GM10248 (cell line): ENCODE measurements at places on chromosomes 5 and 9.

DNA sequence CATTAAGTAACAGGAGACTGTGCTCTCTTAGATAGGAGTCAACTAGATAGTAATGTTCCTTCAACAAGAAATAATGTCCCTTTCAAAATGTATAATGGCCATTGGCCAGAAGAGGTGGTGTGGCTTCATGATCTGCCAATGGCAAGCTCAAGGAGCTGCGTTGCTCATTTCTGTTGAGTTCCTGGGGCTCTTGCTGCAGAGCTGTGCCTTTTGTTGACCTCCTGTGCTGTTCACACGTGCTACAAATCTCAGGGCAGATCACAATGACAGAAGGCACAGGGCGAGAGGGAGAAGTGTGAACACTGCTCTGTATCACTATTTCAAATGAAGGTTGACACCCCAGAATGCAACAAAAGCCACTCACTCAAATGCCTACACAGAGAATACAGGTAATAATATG is 16.0 kb upstream of the TBC1D2 start:
- DNase-seq = no peak

- no peak for DNase-seq
Observed at GRCh38 chr9:72390907-72391306, 25.9 kb upstream of the ZFAND5 start.

- DNase-seq = no peak
Observed at GRCh38 chr5:89204756-89205155, 321.8 kb upstream of the MEF2C start.

DNA sequence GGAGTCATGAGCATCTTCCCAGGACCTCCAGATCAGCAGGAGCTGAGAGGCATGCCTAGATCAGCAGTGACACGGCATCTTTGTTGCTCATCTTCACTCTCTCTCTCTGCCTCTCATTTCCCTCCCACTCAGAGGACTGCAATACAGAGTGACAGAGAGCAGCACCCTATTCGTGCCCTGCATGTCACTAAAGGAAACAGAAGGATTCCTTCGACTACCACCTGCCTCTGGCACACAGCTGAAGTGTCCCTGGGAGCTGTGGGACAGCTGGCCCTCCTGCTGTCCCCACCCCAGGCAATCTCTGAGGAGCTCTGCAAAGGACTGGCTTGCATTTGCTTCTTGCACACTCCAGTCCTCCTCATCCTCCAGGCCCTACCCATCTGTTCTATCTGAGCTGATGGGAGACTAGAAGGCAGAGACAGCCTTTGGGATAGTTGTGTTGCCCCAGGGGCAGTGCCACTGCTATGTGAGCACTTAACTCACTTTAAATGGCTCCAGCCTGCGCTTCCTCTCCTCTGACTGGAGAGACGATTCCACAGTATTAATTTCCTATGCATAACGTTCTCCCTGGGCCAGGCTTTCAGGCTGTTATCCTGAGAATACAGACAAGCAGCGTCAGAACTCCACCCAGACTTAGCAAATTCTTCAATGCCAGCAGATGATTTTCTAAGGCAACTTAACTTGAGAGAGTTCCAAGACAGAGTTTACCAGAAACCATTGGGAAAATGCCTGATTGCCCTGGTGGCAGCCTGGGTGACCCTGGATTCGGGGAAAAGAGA is 167.6 kb upstream of the MAP1B start:
- DNase-seq = no peak

GRCh38 chr5:85865296-85865695 is 752.4 kb upstream of the COX7C start:
- no peak for DNase-seq

GRCh38 chr5:149372076-149372795 is 6.9 kb downstream of the IL17B start:
- DNase-seq = no peak

DNA sequence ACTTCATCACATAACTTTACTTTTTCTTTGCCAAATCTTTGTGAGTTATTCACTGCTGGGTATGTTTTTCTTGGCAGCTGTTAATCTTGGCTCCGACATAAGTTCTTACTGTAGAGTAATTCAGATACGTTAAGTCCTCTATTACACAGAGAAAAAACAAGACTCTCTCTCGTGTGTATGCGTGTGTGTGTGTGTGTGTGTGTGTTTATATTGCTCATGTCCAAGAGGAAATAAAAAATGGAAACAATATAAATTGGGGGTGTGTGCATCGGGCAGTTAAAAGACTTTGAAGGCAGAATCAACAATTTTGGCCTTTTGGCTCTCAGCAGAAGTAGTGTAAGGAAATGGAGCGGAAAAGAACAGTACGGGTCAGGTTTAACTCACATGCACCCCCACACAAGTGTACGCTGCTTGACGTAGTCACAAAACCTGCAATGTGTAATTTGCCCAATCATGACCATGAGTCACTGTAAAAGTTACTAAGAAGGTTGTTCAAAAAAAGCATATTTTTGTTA is 67.2 kb upstream of the IFNE start:
- DNase-seq = no peak

- no peak for DNase-seq
Observed at GRCh38 chr5:36237751-36238150, 4.0 kb downstream of the NADK2 start.

DNA sequence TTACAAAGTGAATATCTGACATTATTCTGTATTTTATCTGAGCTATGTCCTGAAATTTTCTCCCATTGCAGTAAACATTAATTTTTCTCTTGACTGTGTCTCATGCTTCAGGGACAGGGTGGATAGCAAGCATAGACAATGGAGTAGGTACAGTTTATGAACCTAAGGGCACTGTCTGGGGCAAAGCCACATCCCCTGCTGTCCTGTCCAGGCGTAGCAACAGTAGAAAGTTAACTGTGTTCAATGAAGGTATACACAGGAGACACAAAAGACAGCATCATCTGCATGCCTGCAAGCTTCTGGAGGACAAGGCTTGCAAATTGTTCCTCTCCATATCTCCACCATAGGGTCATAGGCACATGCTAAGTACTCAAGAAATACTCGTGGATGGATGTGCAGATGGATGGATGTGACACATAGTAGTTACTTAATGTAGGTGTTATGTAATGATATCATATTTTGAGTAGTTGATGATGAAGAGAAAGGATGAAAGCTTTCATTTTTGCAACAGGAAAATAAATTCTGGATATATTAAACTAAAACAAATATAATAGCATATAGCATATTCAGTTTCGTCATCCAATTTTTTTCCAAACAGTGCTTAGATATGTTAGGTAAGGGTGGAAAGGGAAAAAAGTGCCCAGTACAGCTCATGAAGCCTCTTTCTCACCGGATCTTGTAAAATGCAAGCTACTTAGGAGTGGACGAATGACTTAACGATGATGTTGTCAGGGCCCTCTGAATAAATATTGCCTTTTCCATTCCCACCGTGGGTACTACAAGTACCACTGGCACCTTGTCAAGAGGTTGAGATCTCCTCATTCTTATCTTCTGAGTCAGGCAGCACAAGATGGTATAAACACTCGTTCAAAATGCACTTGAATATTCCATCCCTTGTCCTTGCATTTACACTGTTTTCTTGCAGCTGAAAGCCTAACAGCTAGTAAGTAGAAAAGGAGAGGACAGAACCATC is 19.9 kb upstream of the ZSWIM6 start:
- no peak for DNase-seq

DNA sequence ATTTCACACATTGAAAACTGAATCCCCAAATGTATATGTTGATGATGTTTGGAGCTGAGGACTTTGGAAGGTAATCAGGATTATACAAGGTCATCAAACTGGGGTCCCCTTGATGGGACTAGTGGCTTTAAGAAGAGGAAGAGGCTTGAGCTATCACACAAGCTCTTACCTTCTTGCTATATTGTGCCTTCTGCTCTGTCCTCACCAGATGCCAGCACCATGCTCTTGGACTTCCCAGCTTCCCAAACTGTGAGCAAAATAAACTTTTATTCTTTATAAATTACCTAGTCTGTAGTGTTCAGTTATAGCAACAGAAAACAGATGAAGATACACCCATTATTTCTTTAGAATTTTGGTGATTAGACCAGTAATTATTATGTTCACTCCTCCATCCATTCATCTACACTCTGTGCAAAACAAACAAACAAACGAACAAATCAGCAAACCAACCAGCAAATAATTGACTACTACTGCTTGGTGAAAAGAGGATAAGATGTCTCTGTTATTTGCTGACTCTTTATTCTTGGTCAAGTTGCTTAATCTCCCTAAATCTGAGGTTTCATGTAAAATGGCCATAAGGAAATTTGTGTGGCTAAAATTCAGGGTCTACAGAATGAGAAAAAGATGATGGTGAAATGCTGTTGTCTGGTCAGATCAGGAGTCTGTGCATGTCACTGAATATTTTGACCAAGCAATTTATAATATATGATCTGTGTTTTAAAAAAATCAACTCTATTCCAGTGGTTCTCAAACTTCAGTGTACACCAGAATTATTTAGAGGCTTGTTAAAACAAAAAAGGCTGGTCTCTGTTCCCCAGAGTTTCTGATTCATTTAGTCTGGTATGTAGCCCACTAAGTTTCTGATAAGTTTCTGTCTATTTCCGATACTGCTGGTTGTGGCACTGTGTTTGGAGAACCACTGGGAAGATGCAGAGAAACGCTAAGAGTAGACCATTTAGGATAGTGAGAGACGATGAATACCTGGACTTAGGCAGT is 854.1 kb downstream of the MAT2B start:
- no peak for DNase-seq

GRCh38 chr5:169095976-169096375 is 205.0 kb downstream of the SLIT3 start:
- DNase-seq = no peak

DNA sequence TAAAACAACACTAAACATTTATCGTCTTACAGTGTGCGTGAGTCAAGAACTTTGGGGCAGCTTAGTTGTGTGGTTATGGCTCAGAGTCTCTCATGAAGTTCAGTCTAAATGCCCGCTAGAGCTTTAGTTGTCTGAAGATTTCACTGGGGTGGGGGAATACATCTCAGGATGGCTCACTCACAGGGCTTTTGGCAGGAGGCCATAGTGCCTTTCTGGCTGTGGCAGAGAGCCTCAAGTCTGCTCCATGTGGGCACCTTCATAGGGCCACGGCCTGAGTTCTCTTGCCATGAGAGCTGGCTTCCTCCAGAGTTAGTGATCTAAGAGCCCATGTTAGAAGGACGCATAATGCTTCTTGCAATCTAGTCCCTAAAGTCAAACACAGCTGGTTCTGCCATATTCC is 258.8 kb upstream of the NUDT12 start:
- no peak for DNase-seq

DNA sequence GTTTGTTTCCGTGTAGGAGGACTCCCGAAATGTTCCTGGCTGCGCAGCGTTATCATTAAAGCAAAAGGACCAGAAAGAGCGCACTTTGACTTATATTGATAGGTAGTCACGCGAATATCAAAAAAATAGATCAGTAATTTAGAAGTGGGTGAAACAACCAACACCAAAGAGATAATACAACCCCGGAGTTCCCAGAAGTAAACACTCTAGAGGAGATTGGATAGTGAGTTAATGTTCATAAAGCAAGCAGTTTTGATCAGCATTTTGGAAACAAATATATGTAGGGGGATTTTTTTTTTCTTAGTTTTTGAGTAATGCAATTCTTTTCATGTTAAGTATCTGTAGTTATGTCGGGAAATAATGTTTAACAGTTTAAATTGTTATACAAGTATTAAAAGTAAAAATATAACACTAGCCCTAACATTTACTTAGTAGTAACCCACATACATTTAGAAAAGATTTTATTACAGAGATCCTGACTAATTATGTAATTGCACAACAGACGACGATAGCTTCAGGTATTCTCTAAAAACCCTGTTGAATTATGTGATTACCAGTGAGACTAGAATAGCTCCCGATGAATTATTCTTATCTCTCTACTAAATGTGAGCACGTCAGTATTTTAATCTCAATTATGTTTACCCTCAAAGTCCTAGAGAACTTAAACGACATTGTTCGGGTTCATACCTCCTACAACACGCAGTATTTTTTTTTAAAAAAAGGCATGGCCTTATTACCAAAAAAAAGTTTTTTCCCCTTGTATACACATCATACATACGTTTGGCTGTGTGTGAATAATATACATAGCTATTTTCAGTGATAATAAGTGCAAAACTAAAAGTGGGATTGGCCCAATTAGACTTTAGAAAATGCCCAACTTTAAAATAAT is 9.4 kb upstream of the NFIB start:
- DNase-seq = no peak

DNA sequence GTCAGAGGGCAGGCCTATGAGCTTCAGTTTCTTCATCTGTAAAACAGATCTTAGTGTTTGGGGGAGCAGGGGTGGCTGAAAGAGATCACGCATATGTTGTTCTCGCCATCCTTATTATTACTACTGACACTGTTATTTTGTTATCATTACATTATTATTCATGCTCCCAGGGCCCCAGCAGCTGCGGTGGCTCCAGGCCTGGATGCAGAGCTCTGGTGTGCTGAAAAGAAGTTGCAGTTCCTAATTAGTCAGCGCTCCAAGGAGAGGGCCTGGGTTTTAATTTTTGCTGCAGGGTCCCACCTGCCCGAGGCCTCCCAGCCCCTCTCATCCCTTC is 19.5 kb downstream of the CXXC5 start:
- no peak for DNase-seq

- no peak for DNase-seq
Observed at GRCh38 chr5:8700222-8700621, 831.3 kb downstream of the MTRR start.

- no peak for DNase-seq
Observed at GRCh38 chr9:86052556-86053468, 46.5 kb downstream of the GOLM1 start.

DNA sequence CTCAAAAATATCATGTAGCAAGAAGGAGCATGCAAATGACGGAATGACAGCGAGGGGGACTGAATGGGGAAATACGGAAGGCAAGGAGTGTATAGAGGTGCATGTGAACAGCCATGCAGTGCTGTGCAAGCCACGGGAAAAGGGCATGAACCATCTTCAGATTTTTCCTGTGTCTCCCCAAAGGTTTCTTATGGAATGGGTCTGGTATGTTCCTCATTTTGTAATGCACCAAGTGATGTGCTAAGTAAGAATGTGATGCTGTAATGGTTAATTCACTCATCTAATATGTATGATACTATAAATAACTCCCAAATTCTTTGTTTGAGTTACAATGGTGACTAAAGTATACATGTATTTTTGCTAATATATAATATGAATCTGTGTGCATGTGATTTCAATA is 99.0 kb upstream of the DAB2 start:
- DNase-seq = no peak

- no peak for DNase-seq
Observed at GRCh38 chr9:78654324-78654723, 357.4 kb downstream of the PSAT1 start.

DNA sequence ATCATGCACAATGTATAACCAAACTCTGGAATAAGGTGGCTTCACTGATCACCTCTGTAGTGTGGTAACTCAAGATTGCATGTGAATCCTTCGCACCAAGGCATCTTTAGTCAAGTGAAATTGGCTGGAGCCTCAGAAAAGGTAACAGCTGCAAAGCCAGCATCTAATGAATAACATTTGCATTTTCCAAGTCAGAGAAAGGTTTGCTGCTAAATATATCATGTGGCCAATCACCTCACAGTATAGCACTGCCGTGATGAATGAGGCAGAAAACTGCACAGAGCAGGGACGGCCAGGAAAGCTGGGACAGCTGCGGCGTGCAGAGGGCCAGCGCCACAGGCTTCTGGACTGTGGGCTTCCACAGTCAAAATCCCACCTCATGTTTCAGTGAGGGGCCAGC is 18.5 kb downstream of the MRPS27 start:
- peak; percentile 36 for DNase-seq

- no peak for DNase-seq
Observed at GRCh38 chr5:126897851-126898630, 121.1 kb downstream of the LMNB1 start.

- no peak for DNase-seq
Observed at GRCh38 chr5:124126504-124127217, 614.7 kb downstream of the CSNK1G3 start.
